ENCODE measurements at places on chromosomes 6 and 20. TPM values are rescaled to one million over a fixed set of nuclear protein-coding genes. Genes with fewer than 3 reads are reported as not detected.

The TRIM40 gene
- total RNA-seq: not detected

The LCA5 gene
- 3.8 TPM for total RNA-seq

The ZBTB46 gene
- 1.7 TPM for total RNA-seq

The GABRR2 gene
- total RNA-seq: 0.14 TPM

The PPIL6 gene
- 21.2 TPM for total RNA-seq

The RANBP9 gene
- 78.4 TPM for total RNA-seq

The ELMO2 gene
- 43.9 TPM for total RNA-seq

The MAP3K5 gene
- 6.8 TPM for total RNA-seq

The FOXQ1 gene
- 11.0 TPM for total RNA-seq

The PLCB1 gene
- 1.4 TPM for total RNA-seq

The FGD2 gene
- total RNA-seq: 0.07 TPM

Measured in nasal cavity respiratory epithelium epithelial cell of viscerocranial mucosa (primary cell).